ENCODE measurements at places on chromosomes 3 and 15.

DNA sequence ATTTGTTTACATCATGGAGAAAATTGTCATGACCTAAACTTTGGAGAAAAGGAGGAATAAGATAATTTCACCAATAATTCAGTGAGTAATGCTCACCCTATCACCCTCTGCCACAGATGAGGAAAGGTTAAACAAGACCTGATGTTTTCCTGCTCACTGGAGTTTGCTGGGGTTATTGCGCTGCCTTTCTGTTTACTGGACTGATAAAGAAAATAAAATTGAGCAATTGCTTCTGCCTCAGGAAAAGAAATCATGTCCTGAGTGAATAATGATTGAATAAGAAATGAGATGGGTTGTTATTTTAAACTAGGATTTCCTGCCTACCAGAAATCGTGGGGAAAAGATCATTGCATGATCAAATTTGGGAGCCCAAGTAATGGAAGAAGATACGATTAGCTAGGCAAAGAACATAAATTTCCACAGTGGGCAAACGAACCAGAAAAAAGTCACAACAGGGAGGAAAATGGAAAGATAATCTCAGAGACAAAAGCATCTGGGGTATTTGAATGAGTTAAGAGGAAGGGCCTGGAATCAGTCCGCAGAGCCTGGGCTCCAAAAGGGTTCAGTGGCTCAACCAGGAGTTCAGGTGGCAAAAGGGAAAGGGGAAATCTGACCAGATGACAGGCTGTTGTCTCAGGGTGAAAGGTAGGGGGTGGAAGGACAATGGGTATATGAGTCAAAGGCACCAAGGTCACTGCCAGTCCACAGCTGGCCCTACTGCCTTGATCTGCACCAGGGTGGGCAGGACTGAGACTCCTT lies 146.8 kb downstream of the FAM43A start:
- DNase-seq: no peak

GRCh38 chr3:41751597-41751996 lies 210.3 kb downstream of the ULK4 start:
- DNase-seq: no peak

GRCh38 chr3:61497463-61497862 lies 63.9 kb upstream of the PTPRG start:
- no peak for DNase-seq

GRCh38 chr3:30282154-30282696 lies 324.2 kb upstream of the TGFBR2 start:
- peak; percentile 97 for DNase-seq

GRCh38 chr15:100252779-100253417 lies 88.9 kb downstream of the ADAMTS17 start:
- no peak for DNase-seq

DNA sequence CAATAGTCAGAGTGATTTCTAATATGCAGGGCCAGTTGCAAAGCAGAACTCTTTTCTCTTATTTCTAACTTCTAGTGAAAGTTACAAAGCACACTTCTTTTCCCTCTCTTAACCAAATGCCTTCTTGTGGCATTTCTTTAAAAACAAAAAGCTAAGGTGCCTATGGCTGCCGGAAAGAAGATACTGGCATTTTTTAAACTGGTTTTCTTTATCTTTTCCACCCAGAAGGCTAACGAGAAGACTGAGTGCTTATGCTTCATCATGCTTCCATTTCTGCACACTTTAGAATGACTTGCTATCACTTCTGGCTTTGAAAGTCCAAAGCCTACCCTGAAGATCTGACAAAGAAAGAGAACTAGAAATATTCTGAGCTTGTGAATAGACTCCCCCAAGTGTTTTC lies 141.3 kb downstream of the P2RY1 start:
- DNase-seq: no peak

- DNase-seq: peak; percentile 81
These were observed 75.6 kb downstream of the MCTP2 start for GRCh38 chr15:94306700-94307650.

DNA sequence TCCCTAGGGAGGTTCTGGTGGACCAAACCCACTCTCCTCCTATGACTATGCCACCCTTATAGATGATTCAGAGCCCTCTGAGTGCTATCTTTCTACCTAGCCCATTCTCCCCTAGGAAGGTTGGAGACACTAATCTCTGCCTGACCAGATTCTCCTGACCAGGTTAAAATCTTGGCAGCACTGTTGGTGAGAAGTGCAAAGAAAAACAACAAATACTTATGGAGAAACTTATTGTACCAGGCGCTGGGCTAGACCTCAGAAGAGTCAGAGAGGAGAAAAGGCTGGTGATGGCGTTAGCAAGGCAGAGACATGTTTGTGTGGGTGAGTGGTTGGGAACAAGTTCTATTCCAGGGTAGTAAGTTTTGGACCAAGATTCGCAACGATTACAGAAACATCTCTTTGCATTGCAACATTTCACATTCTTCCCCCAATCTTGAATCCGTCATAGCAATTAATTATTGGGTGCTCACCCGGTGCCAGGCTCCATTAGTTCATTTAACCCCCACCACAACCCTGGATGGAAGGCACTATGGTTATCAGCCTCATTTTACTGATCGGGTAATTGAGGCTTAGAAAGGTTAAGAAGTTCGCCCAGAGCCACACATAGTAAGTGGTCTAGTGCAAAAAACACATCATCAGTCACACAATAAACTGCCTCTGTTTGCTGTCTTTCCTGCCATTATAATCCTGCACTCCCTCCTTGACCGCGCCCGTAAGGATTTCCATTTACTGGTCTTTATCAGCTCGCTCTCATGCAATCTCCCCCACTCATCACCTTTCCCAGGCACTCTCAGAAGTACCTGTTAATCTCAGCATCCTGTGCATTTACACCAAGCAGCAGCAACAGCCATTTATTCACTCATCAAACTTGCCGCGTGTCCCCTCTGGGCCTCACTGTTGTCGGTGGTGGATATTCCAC lies 655 bp upstream of the TSPAN3 start:
- DNase-seq: no peak

DNA sequence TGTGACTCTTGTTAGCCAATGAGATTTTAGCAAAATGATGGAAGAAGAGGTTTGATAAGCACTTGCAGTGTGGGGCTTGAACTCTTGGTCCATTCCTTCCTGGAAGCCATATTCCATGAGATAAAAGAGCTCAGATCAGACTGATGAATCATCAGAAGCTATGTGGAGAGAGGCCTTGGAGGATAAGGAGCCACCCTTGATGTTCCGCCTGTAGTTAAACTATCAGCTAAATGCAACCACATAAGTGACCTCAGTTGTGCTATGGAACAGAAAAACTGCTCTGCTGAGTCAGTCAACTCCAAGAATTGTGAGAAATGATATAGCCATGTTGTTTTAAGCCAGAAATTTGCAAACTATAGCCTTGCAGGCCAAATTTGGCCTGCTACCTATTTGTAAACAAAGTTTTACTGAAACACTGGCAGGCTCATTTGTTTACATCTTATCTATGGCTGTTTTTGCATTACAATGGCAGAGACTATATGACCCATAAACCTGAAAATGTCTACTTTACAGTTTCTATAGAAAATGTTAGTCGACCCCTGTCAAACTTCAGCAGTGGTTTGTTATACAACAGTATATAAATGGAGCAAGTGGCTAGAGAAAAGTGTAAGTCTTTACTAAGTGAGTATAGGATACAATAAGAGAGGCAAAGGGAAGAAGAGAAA lies 27.6 kb upstream of the GAP43 start:
- peak; percentile 14 for DNase-seq

DNA sequence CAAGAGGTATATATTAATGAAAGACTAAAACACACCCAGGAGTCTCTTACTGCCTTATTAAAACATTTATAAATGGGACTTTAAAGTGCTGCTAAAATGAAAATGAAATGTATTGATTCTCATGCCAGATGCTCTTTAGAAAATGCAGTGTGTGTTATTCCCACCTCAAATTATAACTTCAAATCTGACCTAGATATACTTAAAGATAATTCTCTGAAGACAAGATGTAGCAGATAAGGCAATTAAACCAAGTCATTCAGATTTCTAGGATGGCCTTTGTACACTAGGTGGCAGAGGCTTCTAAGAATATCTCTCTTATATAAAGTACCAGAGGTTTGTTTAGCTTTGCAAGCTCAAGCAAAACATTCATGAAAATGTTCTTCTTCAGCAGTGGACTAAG lies 26.9 kb upstream of the GOLGA8B start:
- no peak for DNase-seq

- no peak for DNase-seq
These were observed 5.3 kb downstream of the PLCB2 start for GRCh38 chr15:40302288-40302886.

GRCh38 chr3:149401926-149402310 lies 24.5 kb upstream of the TM4SF1 start:
- no peak for DNase-seq

GRCh38 chr3:58625196-58625824 lies 41.3 kb downstream of the FAM3D start:
- DNase-seq: no peak

DNA sequence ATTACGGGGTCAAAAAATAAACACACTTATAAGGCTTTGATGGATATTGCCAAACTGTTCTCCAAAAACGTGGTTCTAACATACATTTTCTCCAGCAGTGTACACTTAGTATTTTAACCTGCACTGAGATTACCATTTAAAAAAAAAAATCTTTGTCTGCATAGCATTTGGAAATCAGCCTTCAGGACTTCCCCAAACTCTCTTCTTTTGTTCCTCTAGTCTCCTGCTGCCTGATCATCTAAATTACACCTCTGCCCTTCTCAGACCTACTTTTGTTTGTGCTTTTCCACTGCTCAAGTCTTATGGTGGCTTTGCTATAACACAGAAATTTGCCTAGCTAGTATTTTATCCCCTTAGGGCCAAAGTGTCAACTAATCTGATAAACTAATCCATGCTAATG lies 3.8 kb downstream of the NCEH1 start:
- no peak for DNase-seq

DNA sequence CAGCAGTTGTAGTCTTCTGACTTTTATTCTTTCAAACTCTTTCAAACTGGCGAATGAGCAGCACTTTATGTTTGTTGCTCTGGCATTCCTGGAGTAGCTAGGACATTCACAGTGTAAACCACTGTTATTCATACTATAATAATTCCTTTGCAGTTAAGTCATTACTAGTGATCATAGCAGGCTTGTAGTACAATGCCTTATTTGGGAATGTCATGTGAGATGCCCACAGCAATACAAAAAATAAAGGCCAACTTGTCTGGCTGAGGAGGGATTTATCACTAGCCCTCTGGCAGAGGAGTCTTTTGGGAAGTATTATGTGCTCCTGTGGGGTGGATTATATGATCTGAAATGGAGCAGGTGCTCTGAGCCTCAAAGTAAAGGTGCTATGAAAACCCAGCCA lies 197.2 kb downstream of the VGLL3 start:
- DNase-seq: peak; percentile 98

GRCh38 chr3:96294143-96294542 lies 520.3 kb upstream of the EPHA6 start:
- DNase-seq: no peak

Data from fibroblast of skin of abdomen (primary cell).